ENCODE measurements at places on chromosomes 2 and 18. TPM values are rescaled to one million over a fixed set of nuclear protein-coding genes. Genes with fewer than 3 reads are reported as not detected.
A peak's percentile ranks its signal among the peaks of the same experiment; 100 is the strongest.

MTA3 gene
- 22.0 TPM for total RNA-seq

SPATA3 gene
- not detected for total RNA-seq

CDH7 gene
- not detected for total RNA-seq

NDC80 gene
- total RNA-seq, result 0.17 TPM

- no peak overlapping the region for H3K27ac ChIP-seq
- no peak overlapping the region for H3K4me3 ChIP-seq
- no peaks in the 10 kb centered on the region for H3K27me3 ChIP-seq
- H3K36me3 ChIP-seq, result no peaks in the 10 kb centered on the region
Observed at GRCh38 chr2:228268301-228268700, 86.8 kb upstream of the SPHKAP start.

DNA sequence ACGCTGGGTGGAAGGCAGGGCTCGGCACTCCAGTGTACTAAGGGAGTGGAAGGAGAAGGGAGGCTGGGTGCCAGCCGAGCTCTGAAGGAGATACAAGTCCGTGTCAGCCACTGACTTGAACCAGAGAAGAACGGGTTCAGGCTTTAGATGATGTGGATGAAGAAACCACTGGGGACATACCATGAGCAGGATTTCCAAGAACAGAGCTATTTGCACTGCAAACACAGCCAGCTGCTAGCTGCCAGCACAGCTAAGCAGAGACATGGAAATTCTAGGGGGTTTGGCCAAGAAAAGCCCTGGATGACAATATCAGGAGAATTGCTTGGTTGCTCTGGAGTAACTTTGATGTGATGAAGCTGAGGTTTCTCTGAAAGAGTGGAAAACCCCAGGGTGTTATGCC, 5.2 kb downstream of the CD207 start:
- H3K4me1 ChIP-seq, result no peaks in the 10 kb centered on the region
- no peak overlapping the region for H3K27ac ChIP-seq
- H3K4me3 ChIP-seq, result no peak overlapping the region
- no peaks in the 10 kb centered on the region for H3K27me3 ChIP-seq
- DNase-seq, result no peak

GRCh38 chr18:63378919-63379638, 12.1 kb upstream of the KDSR start:
- H3K4me1 ChIP-seq, result no peaks in the 10 kb centered on the region
- H3K36me3 ChIP-seq, result no peaks in the 10 kb centered on the region
- no peak for DNase-seq
- H3K27ac ChIP-seq, result no peak overlapping the region
- H3K4me3 ChIP-seq, result no peak overlapping the region
- H3K27me3 ChIP-seq, result no peaks in the 10 kb centered on the region

DNA sequence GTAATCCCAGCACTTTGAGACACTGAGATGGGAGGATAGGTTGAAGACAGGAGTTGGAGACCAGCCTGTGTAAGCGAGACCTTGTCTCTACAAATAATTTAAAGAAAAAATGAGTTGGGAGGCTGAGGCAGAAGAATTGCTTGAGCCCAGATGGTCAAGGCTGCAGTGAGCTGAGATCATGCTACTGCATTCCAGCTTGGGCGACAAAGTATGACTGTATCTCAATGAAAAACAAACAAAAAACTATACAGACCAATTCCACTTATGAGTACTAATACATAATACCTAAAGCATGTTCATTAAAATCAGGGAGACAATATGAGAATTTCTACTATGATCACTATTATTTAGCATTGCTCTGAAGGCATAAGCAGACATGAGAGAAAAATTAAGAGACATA, 12.6 kb downstream of the RNF149 start:
- no peak for DNase-seq
- peaks cover 38% of the 10 kb centered on the region for H3K4me1 ChIP-seq
- no peak overlapping the region for H3K27ac ChIP-seq
- H3K27me3 ChIP-seq, result no peaks in the 10 kb centered on the region
- H3K36me3 ChIP-seq, result peaks cover 17% of the 10 kb centered on the region
- H3K4me3 ChIP-seq, result no peak overlapping the region

GRCh38 chr2:82834893-82835292, 1624.2 kb downstream of the SUCLG1 start:
- DNase-seq, result no peak
- no peaks in the 10 kb centered on the region for H3K4me1 ChIP-seq
- H3K27me3 ChIP-seq, result no peaks in the 10 kb centered on the region
- H3K4me3 ChIP-seq, result no peak overlapping the region
- H3K36me3 ChIP-seq, result no peaks in the 10 kb centered on the region
- H3K27ac ChIP-seq, result no peak overlapping the region

DNA sequence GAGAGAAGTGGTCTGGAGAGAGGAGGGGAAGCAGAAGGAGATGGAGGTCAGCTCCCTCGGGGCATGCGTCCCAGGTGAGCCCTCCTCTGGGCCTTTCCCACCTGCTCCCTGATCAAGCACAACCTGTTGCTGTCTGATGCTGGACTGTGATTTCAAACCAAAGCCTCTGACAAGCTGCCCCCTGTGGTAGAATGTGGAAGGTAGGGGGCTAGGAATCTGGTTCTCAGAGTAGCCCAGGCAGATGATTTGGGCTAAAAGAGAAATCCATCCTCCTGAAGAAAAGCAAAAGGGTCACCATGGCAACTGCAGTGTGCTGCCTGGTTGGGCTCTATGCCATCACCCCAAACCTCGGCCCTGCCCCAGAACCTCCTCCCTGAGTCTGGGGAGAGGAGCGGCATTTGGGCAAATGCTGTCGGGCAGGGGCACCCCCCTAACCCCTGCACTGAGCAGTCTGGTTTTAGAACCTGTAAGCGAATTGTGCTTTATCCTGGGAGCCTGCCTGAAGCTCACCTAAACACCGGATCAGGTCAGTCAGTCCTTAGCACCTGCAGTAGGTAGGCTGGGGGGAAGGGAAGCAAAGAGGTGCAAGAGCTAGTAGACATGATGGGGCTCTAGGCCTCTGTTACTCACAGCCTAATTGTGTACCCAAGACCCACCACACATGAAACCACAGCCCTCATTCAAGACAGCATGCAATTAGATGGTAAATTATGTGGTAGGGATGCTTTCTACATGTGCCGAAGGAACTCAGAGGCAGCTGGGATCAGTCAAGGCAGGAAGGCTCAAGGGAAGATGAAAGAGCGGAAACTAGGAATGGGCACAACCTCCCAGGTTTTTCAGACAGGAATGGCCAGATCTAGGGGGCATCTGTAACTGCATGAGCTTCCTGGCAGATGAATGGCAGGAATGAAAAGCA, 83.5 kb downstream of the DNMT3A start:
- H3K27ac ChIP-seq, result peak overlapping the region; percentile 42
- H3K36me3 ChIP-seq, result peaks cover 11% of the 10 kb centered on the region
- no peak for DNase-seq
- peaks cover 13% of the 10 kb centered on the region for H3K4me1 ChIP-seq
- no peak overlapping the region for H3K4me3 ChIP-seq

GRCh38 chr2:75570948-75571729, 10.4 kb upstream of the EVA1A start:
- no peaks in the 10 kb centered on the region for H3K36me3 ChIP-seq
- no peak overlapping the region for H3K4me3 ChIP-seq
- no peaks in the 10 kb centered on the region for H3K4me1 ChIP-seq
- H3K27me3 ChIP-seq, result no peaks in the 10 kb centered on the region
- H3K27ac ChIP-seq, result no peak overlapping the region
- no peak for DNase-seq

GRCh38 chr2:239668651-239669050, 267.8 kb upstream of the HDAC4 start:
- DNase-seq, result peak; percentile 90
- no peaks in the 10 kb centered on the region for H3K36me3 ChIP-seq
- H3K4me1 ChIP-seq, result no peaks in the 10 kb centered on the region

DNA sequence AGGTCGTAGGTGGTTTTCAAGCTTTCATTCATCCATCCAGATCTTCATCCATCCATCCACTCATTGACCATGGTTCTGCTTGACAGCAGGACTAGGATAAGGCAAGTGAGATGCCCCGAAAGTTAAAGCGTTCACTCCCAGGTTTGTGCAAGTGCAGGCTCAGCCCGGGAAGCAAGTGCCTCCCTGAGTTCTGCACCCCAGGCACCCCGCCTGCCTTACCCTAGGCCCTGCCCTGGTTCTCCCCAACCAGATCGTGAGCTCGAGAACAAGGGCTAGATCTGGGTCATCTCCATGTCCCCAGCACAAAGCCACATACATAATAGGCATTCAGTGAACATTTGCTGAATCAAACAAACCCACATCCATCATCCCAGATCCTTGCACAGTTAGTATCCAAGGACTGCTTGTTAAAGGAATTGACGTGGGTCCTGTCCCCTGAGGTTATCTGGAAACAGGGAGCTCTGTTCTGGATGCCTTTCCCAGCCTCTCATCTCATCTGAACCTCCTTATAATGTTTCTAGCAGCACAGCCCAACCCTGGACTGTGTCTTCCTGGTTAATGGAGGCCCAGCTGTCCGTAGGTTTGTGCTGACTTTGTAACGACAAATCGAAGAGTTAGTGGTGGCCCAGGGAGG, 116.1 kb upstream of the GPC1 start:
- no peak overlapping the region for H3K27ac ChIP-seq
- H3K4me3 ChIP-seq, result no peak overlapping the region
- no peak for DNase-seq
- H3K4me1 ChIP-seq, result no peaks in the 10 kb centered on the region

- no peak overlapping the region for H3K27ac ChIP-seq
- no peaks in the 10 kb centered on the region for H3K27me3 ChIP-seq
- H3K36me3 ChIP-seq, result no peaks in the 10 kb centered on the region
- H3K4me1 ChIP-seq, result peaks cover 28% of the 10 kb centered on the region
- no peak for DNase-seq
- H3K4me3 ChIP-seq, result no peak overlapping the region
Observed at GRCh38 chr2:121969766-121970639, 214.6 kb downstream of the TSN start.

DNA sequence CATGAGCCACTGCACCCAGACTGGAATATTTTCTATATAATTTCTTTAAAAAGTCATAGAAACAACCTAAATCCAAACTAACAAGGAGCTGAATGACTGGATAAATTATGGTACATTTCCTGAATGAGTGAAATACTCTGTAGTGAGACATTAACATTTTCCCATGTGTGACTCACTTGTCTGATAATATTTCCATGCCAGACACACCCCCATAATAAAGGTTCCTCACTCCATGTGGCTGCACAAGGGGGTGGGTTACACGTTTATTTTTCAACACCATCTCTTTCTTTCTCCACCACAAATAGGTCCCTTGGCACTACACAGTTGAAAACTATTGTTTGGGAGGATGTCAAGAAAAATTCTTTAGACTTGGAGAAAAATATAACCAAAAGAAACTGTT, 266.3 kb upstream of the LYPD1 start:
- no peaks in the 10 kb centered on the region for H3K27me3 ChIP-seq
- peaks cover 6% of the 10 kb centered on the region for H3K4me1 ChIP-seq
- no peaks in the 10 kb centered on the region for H3K36me3 ChIP-seq
- H3K27ac ChIP-seq, result no peak overlapping the region

GRCh38 chr2:3312576-3313345, 64.9 kb downstream of the EIPR1 start:
- peaks cover 1% of the 10 kb centered on the region for H3K36me3 ChIP-seq
- H3K4me3 ChIP-seq, result no peak overlapping the region
- no peak for DNase-seq
- H3K27ac ChIP-seq, result no peak overlapping the region
- no peaks in the 10 kb centered on the region for H3K4me1 ChIP-seq

GRCh38 chr2:233953087-233953801, 36.1 kb downstream of the TRPM8 start:
- DNase-seq, result no peak
- H3K27ac ChIP-seq, result no peak overlapping the region
- no peaks in the 10 kb centered on the region for H3K27me3 ChIP-seq
- no peak overlapping the region for H3K4me3 ChIP-seq
- H3K36me3 ChIP-seq, result no peaks in the 10 kb centered on the region

GRCh38 chr18:39801010-39801409, 2154.0 kb upstream of the PIK3C3 start:
- no peaks in the 10 kb centered on the region for H3K36me3 ChIP-seq
- DNase-seq, result no peak
- H3K27me3 ChIP-seq, result no peaks in the 10 kb centered on the region
- peaks cover 4% of the 10 kb centered on the region for H3K4me1 ChIP-seq

DNA sequence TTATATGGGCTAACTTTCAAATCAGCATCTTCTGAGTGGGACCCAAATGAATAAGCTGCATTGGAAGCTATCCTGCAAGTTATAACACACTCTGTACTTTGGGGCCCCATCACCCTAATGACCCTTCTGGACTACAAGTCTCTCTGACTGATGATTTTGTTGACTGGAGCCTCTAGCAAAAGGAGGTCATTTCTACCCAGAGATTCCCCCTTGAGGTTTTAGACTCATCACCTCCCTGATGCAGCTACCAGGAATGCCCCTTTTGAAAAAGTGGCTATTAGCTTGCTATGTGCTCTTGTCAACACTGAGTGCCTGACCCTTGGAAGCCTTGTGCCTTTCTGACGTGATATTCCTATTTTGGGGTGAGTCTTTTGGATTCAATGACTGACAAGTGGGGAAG, 54.5 kb upstream of the NEMP2 start:
- H3K27ac ChIP-seq, result no peak overlapping the region
- no peak overlapping the region for H3K4me3 ChIP-seq
- no peaks in the 10 kb centered on the region for H3K36me3 ChIP-seq
- peak; percentile 60 for DNase-seq
